ENCODE measurements at places on chromosomes 4 and X.

GRCh38 chr4:88285235-88285653 is 883 bp upstream of the PPM1K start:
- no peaks in the 10 kb centered on the region for H3K27me3 ChIP-seq
- H3K36me3 ChIP-seq, result no peaks in the 10 kb centered on the region
- H3K27ac ChIP-seq, result no peak overlapping the region
- H3K4me1 ChIP-seq, result peaks cover 34% of the 10 kb centered on the region
- peak overlapping the region; percentile 87 for H3K4me3 ChIP-seq

DNA sequence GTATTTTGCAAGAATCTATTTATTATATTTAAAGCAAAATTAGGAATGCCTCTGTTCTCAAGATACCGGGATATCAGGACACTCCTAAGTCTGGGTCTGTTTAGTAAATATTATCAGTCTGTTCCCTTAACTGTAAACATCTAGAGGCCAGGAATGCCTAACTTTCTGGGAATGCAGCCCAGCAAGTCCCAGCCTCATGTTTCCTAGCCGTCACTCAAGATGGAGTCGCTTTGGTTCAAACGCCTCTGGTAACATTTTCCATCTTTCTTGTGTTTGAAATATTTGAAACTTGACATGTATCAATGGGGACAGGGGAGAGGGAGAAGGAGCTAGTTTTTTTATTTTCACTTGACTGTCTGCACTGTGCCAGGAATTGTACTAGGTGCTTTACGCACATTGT is 85.4 kb downstream of the FBXL5 start:
- no peaks in the 10 kb centered on the region for H3K27me3 ChIP-seq
- no peaks in the 10 kb centered on the region for H3K4me1 ChIP-seq
- no peak for DNase-seq
- no peak overlapping the region for H3K4me3 ChIP-seq
- H3K27ac ChIP-seq, result no peak overlapping the region

GRCh38 chrX:44183329-44183728 is 160.1 kb downstream of the EFHC2 start:
- no peak overlapping the region for H3K4me3 ChIP-seq
- peak; percentile 18 for DNase-seq
- no peaks in the 10 kb centered on the region for H3K36me3 ChIP-seq
- no peaks in the 10 kb centered on the region for H3K27me3 ChIP-seq
- no peak overlapping the region for H3K27ac ChIP-seq

- H3K27me3 ChIP-seq, result no peaks in the 10 kb centered on the region
- H3K4me1 ChIP-seq, result peaks cover 4% of the 10 kb centered on the region
- H3K4me3 ChIP-seq, result no peak overlapping the region
- peaks cover 6% of the 10 kb centered on the region for H3K36me3 ChIP-seq
- no peak overlapping the region for H3K27ac ChIP-seq
- DNase-seq, result no peak
These were observed 104.1 kb downstream of the C4orf51 start for GRCh38 chr4:145784036-145784435.

DNA sequence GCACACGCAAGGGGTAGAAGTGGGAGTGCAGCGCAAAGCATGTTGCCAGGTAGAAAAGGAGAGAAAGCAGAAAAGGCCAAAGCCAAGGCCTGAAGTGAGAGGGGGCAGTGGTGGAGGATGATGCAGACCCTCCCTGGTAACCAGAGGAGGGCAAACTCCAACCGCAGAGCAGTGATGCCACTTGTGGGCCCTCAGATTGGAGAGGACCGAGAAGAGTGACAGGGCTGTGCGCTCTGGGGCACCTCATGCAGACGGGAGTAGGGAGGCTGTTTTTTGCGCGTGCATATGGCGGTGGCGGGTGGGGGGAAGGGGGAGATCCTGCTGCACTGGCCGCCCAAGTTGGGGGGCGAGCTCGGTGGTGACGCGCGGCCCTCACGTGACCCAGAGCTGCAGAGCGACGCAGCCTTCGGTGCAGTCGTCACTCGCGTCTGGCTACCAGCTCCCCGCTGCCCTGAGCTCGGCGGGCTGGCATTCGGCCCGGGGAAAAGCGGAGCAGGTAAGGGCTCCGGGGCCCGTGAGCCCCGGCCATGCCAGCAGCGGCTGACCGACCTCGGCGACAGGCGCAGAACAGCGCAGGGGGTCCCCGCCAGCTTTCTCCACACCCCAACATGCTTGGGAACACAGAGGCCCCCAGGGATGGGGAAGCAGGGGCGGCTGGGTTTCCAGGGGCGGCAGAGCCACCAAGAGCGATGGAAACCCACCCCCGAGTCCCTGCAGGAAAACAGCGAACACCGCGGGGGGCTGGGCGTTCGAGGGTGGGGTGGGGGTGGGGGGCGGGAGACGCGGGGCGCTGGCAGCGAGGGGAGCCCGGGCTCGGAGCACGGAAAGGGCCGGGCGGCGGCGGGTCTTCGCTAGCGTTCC is at the start of gene BEX3:
TSS of gene BEX3 (plus strand) at position 421 of the 861 bp plus-strand sequence. CDS start 984 bp downstream, outside the sequence.
- peak; percentile 91 for DNase-seq
- H3K27me3 ChIP-seq, result no peaks in the 10 kb centered on the region
- peak within 1 kb of the TSS; percentile 73 for H3K4me3 ChIP-seq
- H3K4me1 ChIP-seq, result peaks cover 8% of the 10 kb centered on the region
- no peak within 1 kb of the TSS for H3K27ac ChIP-seq
- no peaks in the 10 kb centered on the region for H3K36me3 ChIP-seq

- H3K4me1 ChIP-seq, result no peaks in the 10 kb centered on the region
- no peak for DNase-seq
- no peak overlapping the region for H3K27ac ChIP-seq
- H3K36me3 ChIP-seq, result no peaks in the 10 kb centered on the region
- no peak overlapping the region for H3K4me3 ChIP-seq
- peaks cover 2% of the 10 kb centered on the region for H3K27me3 ChIP-seq
These were observed 208.6 kb upstream of the SLC7A11 start for GRCh38 chr4:138450546-138451275.

- no peaks in the 10 kb centered on the region for H3K4me1 ChIP-seq
- H3K4me3 ChIP-seq, result no peak overlapping the region
- DNase-seq, result no peak
These were observed 3.8 kb upstream of the SERPINA7 start for GRCh38 chrX:106042296-106042695.

GRCh38 chrX:19440713-19441112 is 74.6 kb downstream of the MAP3K15 start:
- H3K27ac ChIP-seq, result peak overlapping the region; percentile 25
- H3K36me3 ChIP-seq, result no peaks in the 10 kb centered on the region
- H3K4me3 ChIP-seq, result no peak overlapping the region
- no peaks in the 10 kb centered on the region for H3K4me1 ChIP-seq

DNA sequence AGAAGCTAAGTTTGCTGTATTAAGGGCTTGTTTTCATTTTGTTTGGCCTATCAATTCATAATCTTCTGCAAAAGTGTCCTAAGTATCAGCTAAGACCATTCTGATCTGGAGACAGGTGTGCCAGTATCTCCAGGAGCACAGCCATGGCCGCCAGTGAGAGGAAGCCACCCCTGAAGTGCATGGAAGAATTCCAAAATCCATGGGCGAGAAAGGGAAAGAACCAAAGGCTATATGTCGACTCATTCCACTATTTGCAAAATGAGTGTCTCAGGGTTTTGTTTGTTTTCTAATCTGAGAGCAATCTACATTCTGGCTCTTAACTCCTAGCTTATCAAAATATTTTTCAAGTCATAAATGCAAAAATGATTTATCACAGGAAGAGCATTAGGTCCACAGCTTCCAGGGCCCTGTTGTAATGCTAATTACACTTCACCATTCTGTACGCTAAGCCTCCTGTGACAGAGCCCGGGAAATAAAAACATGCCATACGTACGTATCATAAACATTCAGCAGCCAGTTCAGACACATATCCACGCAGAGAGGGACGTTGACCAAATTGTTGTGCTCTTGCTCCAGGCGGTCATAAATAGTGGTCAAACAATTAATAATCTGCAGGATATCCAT is 137.3 kb upstream of the FTHL17 start:
- peaks cover 2% of the 10 kb centered on the region for H3K4me1 ChIP-seq
- no peaks in the 10 kb centered on the region for H3K36me3 ChIP-seq
- no peak for DNase-seq
- H3K27me3 ChIP-seq, result no peaks in the 10 kb centered on the region
- no peak overlapping the region for H3K27ac ChIP-seq

- H3K27me3 ChIP-seq, result no peaks in the 10 kb centered on the region
- peaks cover 6% of the 10 kb centered on the region for H3K36me3 ChIP-seq
- no peak for DNase-seq
- H3K27ac ChIP-seq, result no peak overlapping the region
- H3K4me1 ChIP-seq, result peaks cover 10% of the 10 kb centered on the region
These were observed 33.2 kb downstream of the ARAP2 start for GRCh38 chr4:36211084-36211483.

DNA sequence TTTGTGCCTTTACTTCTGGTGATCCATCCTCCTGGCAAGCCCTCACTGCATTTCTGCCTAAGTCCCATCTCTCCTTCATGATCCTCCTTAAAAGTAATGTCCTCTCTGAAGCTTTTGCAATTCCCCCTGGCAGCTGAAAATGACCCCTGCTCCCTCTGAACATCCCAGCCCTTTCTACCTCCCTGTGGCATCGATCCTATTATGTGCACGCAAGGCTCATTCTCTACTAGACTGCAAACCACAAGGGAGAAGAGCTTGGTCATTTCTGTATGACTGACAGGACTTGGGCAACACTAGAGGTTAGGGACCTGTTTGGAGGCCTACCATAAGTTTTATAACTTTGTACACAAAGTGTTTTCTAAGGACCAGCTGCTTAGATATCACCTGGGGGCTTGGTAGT is 50.8 kb upstream of the RAP2C start:
- no peak overlapping the region for H3K27ac ChIP-seq
- DNase-seq, result no peak
- no peak overlapping the region for H3K4me3 ChIP-seq
- H3K27me3 ChIP-seq, result no peaks in the 10 kb centered on the region
- H3K36me3 ChIP-seq, result no peaks in the 10 kb centered on the region

- H3K4me3 ChIP-seq, result no peak overlapping the region
- H3K27me3 ChIP-seq, result no peaks in the 10 kb centered on the region
- H3K36me3 ChIP-seq, result no peaks in the 10 kb centered on the region
- H3K27ac ChIP-seq, result no peak overlapping the region
- H3K4me1 ChIP-seq, result no peaks in the 10 kb centered on the region
These were observed 368.1 kb upstream of the MAD2L1 start for GRCh38 chr4:120434756-120435155.

DNA sequence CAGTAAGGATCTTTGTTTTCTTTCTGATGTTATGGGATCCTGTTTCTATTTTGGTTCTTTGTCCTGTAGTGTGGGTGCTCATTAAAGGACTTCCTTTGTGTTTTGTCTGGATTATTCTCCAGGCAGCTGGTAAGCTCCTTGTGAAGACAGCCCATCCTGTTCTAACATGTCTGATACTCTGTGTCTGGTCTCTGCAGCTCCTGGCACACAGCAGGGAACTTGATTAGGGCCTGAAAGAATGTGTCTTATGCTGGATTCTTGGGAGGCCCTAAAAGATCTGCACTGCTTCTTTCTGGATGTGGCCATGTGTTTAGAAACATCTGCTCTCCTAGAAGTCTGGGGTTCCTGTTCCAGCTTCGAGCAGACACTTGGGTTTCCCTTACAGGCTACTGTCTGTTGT is 38.1 kb upstream of the ATXN3L start:
- no peaks in the 10 kb centered on the region for H3K36me3 ChIP-seq
- H3K4me3 ChIP-seq, result no peak overlapping the region
- H3K27me3 ChIP-seq, result no peaks in the 10 kb centered on the region
- H3K27ac ChIP-seq, result no peak overlapping the region
- H3K4me1 ChIP-seq, result peaks cover 3% of the 10 kb centered on the region

- peaks cover 3% of the 10 kb centered on the region for H3K4me1 ChIP-seq
- H3K4me3 ChIP-seq, result no peak overlapping the region
- peak overlapping the region; percentile 43 for H3K27ac ChIP-seq
- H3K27me3 ChIP-seq, result no peaks in the 10 kb centered on the region
These were observed 7.7 kb upstream of the WDR13 start for GRCh38 chrX:48589482-48590162.

GRCh38 chrX:109966246-109966645 is 36.7 kb upstream of the TMEM164 start:
- no peak overlapping the region for H3K4me3 ChIP-seq
- DNase-seq, result no peak
- H3K36me3 ChIP-seq, result no peaks in the 10 kb centered on the region
- H3K4me1 ChIP-seq, result no peaks in the 10 kb centered on the region

GRCh38 chr4:120763650-120764049 is 158.9 kb downstream of the PRDM5 start:
- H3K27me3 ChIP-seq, result no peaks in the 10 kb centered on the region
- no peak overlapping the region for H3K4me3 ChIP-seq
- H3K36me3 ChIP-seq, result no peaks in the 10 kb centered on the region
- no peak for DNase-seq
- no peak overlapping the region for H3K27ac ChIP-seq

All from common myeloid progenitor, CD34-positive (primary cell).